ENCODE measurements at places on chromosomes 13 and 19. TPM values are rescaled to one million over a fixed set of nuclear protein-coding genes. Genes with fewer than 3 reads are reported as not detected.

Gene CATSPERD
- not detected for total RNA-seq

Gene ZNF90
- total RNA-seq = 1.00 TPM

DNA sequence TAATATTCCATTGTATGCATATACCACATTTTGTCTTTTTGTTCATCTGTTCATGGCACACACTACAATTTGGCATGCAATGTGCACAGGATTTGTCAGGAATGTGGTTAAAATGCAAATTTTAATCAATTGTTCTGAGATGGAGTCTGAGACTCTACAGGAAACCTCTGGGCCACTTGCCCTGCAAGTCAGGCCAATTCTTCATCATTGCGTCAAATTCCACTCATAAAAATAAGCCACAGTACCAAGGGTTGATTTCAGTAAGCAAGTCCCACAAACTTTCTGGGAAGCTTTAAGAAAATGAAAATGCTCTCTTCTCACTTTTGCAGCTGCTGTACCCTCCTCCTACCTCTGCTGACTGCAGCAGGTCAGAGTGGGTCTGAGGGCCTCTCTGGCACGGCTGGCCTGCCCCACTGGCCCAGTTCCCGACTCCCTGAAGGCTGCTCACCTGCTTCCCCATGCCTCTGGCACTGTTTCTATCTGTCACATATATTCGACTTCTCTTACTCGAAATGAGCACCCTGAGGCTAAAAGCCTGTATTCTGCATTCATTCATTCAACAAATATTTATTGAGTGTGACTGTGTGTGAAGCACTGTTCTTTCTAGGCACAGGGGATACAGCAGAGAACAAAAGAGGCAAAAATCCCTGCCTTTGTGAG lies 83.8 kb upstream of the WASF3 start:
- DNase-seq = no peak

DNA sequence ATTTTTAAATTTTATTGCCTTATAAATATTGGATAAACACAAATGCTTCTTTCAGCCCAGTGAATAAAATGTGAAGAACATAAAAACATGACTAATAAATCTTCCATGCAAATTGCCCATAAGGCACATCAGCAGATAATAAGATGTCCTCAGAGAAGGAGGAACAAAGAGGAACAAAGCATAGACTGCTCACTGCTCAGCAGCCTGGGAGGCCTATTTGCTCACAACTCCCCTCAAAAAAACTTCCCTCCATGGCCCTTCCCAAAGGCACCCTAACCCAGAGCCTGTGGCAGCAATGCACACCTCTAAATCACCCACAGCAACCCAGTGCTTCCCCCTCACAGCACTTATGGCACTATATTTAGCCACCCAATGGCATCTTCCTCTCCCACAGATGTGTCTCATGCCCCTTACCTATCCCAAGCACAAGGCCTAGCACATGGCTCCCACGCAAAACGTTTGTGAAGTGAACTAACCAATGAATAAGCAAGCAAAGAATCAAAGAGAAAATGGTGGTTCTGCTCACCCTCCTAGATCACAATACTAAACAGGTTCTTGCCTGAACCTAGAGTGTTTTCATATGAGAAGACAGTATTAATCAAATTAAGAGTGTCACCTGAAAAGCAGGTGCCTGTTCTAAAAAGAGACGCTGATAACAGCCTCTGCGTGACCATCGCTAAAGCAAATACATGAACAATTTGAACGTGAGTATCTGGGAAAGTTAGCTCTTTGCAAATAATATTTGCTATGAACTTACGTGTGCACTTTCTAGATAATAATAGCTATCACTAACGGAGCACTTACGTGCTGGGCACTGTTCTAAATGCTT lies 96.9 kb downstream of the TBC1D4 start:
- DNase-seq = no peak

DNA sequence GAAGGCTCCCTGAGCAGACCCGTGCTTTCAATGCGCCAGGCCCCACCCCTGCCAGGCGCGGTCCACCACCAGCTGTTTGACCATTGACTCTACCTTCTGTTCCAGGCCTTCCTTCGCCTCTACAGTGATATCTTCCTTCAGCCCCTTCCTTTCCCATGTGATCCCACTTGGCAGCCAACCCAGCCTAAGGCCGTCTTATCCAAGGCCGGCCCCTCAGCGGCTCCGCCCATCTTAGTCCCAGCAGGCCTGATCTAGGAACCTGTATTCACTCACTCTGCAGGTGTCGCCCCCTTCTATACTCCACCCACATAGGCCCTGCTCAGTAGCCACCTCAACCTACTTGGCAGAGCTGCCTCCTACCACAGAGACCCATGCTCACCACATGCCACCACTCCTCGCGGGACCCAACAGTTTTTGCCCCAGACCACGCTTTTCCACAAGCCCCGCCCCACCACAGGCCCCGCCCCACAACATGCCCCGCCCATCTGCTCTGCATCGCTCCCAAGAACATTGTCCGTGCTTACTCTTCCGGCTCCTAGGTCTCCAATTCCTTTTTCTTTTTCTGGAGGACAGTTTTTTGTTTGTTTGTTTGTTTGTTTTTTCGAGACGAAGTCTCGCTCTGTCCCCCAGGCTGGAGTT lies 2.9 kb downstream of the RASIP1 start:
- DNase-seq = no peak

DNA sequence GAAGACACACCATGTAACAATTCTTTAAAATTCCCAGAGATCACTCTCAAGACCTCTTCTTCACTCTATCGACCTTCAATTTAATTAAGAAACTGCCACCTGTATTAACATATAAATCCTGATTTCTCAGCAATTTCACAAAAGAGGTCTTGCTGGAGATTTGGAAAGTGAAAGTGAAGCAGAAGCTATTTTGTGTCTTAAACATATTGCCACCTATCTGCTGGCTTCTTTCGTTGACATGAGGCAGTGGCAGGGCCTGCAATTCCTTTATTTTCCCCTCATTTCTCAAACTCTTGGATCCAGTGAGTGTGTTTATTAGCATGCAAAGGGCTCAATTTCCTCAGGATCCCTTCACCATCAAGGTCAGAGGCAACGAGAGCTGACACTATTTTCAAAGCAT lies 780.2 kb upstream of the SLITRK1 start:
- DNase-seq = no peak
